ENCODE measurements at places on chromosomes 3 and 15.

GRCh38 chr3:122299872-122300460 lies 25.1 kb upstream of the CSTA start:
- DNase-seq, result no peak

DNA sequence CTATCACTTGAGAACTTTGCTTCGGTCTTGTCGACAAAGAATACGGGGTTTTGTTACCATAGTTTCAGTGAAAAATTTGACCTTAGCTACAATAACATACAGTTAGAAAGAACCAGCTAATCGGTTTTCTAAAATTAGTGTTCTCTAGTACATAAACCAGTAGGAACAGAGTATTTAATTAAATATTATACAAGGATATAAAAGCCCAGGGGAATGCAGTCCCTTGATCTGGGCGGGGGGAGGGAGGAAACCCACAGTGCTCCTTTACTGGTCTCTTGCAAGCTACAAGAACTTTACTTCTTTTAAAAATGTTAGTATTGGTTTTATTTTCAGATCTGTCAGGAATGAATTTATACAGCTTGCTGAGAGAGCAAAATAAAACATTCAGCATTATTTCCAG lies 41.8 kb downstream of the ITPR1 start:
- DNase-seq, result no peak

- DNase-seq, result no peak
These were observed 66.1 kb upstream of the MEX3B start for GRCh38 chr15:82111918-82112317.

DNA sequence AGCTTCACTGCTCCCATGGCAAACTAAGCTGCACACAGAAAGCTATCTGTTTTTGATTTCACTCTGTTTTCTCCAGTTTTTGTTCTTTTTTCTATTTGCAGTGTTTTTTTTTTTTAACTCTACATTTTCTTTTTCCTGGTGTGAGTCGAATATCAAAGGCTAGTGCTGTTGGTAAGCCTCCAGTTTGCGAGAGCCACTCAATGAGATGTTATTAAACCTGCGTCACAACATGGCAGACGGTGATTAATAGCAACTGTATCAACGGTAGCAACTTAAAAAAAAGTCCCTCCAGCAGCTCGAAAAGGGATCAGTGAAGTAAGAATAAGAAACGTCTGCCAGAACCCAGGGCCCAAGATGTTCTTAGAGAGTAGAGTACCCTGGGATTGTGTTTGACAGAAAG lies 84.1 kb downstream of the MEIS2 start:
- no peak for DNase-seq

GRCh38 chr15:38587214-38587613 lies 22.6 kb upstream of the RASGRP1 start:
- DNase-seq, result no peak

GRCh38 chr3:126529585-126530170 lies 5.7 kb downstream of the CHST13 start:
- DNase-seq, result no peak

DNA sequence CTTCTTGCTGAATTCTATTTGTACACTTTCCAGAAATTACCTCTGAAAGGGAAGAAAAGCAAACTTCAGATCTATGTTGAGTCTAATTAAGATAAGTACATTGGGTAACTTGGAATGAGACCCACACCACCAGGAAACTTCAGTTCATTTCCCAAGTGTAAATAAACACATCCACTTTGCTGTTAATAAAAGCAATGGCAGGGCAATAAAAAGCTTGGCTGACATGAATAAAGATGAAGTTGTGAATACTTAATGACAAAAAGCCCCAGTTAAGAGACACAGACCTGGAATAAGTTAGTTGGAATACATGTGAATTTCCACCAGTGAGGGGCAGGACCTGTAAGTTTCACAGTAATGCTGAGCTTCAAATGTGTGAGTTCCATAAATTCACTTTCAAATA lies 83.3 kb downstream of the MEX3B start:
- no peak for DNase-seq

DNA sequence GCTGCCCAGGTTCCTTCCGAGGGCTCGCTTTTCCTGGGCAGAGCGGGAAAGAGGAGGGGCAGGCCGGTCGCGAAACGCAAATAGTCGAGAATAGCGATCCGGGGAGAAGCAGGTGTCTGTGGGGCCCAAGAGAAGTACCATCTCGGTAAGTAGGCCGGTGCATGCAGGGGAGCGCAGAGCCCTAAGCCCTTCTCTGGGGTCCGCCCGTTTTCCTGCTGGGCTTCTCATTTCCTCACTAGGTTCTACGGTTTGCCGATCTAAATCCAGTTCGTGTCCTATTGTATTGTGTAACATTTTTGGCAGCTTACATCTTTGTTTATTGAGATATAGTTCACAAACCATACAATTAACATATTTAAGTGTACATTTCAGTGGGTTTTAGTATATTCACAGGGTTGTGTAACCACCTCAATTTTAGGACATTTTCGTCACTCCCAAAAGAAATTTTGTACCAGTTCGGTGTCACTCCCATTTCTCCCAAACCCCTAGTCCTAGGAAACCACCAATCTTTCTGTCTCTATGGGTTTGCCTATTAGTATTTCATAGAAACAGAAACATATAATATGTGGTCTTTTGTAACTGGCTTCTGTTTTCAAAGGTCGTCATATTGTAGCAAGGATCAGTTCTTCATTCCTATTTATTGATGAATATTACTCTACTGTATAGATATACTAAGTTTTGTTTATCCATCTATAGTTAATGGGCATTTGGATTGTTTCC lies 6.8 kb upstream of the TRIM69 start:
- DNase-seq, result no peak

DNA sequence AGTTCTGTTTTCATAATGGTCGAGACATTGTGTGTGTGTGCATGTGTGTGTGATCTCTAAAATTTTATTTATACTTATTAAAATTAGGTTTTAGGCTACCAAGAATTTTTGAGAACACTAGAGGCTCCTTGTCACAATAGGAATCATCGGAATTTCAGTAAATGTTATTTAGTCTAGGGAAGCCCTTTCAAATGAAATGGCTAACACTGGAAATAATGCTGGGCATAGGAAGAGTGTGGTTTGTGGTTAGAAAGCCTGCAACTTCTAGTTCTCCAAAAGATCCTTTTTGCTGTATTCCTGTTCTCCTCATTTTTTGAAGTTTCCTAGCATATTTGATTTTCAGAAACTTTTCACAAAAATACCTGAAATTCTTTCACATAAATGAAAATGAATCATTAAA lies 92.5 kb upstream of the MBNL1 start:
- DNase-seq, result no peak

GRCh38 chr3:31188112-31188511 lies 293.7 kb upstream of the GADL1 start:
- no peak for DNase-seq
